ENCODE measurements at places on chromosomes 3 and 15.

- DNase-seq: no peak
Observed at GRCh38 chr15:47742742-47743141, 25.4 kb downstream of the SEMA6D start.

GRCh38 chr3:163768048-163768447 is 1310.2 kb downstream of the SI start:
- no peak for DNase-seq

DNA sequence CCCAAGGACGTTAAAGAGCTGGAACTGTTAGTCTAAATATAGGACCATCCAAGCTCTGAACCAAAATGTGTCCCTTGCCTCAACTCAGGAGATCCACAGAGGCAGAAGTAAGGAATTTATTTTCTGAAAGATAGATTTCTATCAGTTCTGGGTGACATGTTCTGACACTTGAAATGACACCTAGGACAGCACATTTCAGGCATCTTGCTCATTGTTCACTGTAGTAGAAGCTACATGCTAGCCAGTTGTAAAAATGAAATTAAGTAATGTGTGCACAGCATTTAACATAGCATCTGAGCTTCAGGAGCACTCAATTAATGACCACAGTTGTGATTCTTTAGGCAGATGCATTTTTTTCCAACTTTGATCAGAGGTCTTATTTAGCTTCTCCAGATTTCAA is 567 bp downstream of the CCR2 start:
- no peak for DNase-seq

DNA sequence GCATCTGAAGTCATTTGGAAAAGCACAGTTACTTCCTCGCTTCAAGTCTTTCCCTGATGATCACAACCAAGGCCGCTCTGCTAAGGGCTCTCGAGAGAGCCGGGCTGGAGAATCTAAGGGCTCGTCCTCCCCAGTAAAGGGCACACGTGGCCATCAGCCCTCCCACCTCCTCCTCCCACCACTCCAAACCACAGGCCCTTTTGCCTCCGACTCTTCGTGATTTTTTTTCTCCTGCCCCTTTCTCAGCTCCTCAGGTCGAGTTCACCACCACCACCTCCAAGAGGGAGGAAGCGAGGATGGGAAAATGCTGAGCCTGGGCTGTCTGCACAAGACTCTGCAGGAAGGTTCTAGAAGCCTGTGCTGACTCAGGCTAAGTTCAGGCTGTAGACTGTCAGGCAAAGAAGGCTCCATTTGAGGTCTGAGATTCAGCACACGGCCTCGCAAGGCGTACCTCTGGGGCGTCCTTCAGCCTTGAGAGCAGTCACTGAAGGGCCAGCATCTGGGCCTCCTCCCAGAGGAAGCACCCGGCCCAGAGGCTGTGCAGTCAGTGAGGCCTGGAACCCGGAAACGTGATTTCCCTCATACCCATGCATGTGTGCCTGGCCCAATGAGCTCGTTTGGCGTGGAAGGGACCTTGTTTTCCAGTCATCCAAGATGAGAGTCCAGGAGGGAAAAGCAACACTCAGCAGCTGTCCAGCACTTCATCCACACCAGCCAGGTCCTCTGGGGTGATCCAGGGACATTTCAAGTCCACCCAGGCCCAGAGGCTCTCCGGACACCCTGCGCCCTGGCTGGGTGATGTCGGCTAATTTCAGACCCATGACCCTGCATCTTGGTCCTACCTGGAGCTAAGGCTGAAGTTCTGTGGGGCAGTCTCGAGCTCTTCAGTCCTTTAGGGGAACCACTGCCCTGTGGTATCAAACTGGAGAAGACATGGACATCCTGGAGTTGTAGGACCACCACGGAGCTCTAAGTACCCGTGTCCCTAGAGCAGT is 196.8 kb downstream of the XXYLT1 start:
- no peak for DNase-seq

DNA sequence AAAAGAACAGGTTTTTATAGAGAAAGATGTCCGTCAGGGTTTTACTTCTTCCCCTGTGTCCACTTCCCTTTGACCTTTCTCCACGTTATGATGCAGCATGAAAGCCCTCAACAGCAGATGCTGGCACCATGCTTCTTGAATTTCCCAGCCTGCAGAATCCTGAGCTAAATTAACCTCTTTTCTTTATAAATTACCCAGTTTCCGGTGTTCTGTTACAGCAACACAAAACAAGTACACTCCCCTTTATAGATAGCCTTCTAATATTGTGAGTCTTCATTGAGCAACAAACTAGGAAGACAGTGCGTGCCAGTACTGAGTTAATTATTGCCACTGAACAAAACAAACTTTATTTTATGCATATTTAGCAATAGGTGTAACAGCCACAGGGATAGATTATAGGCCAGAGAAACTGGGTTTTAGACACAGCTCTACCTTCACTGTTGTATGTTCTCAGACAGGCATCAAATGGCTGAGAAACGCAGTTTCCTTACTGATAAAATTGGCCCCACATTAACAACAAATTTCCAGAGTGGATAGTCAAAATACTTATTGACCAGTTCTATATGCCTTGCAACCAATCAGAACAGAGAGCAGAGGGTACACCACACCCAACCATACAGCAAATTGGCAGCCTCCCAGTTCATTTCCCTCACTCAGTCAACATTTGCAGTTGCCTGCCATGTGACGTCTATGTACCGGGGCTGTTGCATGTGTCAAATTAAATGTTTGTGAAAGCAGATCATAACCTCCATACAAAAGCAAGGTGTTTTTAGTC is 14.4 kb upstream of the TBL1XR1 start:
- no peak for DNase-seq

GRCh38 chr3:18593231-18593630 is 168.1 kb upstream of the SATB1 start:
- no peak for DNase-seq

- no peak for DNase-seq
Observed at GRCh38 chr3:169790687-169791429, 17.7 kb downstream of the MYNN start.

Measured in inflammatory macrophage treated with lipopolysaccharide for 4 hours (primary cell).